ENCODE measurements at places on chromosomes 3 and 15.

DNA sequence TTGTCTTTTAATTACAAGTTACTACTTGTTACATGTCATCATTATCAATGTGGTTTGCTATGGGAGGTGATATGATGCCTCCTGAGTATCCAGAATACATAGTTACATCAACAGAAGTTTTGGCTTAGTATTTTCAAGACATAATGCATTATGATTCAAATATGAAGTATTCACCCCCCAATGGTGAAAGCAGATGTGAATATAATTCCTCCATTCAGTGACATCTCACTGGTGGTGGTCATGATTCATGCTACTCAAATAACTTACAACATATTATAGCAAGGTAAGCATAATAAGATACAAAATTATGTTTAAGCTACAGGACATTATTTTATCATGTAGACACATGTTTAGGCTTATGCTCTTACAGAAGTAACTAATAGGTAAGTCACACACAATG is 34.9 kb upstream of the TTBK2 start:
- no peak for DNase-seq

DNA sequence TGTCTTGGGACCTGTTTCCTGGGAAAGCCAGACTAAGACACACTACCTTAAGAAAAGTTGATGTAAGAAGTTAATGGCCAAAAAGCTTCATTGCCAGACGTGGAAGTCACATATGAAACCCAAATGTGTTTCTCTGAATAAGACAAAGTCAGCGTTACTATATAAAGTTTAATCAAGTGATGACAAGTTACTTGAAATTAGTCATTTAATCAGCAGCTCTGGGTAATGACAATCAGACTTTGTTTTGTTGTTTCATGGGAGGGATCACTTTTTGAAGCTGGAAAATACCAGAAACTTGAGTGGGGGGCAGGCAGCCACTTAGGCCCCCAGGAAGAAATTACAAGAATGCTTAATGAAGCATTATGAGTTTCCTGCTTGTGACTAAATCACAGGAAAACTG is 218.6 kb downstream of the PTPRG start:
- no peak for DNase-seq

GRCh38 chr3:184609476-184610244 is 48.1 kb downstream of the EPHB3 start:
- no peak for DNase-seq

GRCh38 chr3:149648525-149648924 is 9.3 kb downstream of the WWTR1 start:
- no peak for DNase-seq

DNA sequence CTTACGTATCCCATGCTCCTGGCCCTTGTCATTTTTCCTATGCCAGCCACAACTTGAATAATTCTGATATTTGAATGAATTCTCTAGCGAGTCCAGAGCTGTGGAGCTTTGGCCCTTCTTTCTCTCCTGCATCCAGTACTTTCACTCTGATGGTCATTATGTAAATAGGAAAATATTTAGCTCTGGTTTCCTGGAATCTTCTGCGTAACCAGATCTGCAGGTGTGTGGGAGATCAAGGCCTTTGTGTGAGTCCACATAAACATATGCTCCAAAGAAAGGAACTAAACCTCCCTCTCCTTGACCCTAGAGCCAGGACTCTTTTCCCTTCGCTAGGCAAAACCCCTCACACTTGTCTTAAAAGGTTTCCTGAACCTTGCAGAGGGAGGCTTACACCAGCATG is 132.5 kb upstream of the THBS1 start:
- DNase-seq: no peak

DNA sequence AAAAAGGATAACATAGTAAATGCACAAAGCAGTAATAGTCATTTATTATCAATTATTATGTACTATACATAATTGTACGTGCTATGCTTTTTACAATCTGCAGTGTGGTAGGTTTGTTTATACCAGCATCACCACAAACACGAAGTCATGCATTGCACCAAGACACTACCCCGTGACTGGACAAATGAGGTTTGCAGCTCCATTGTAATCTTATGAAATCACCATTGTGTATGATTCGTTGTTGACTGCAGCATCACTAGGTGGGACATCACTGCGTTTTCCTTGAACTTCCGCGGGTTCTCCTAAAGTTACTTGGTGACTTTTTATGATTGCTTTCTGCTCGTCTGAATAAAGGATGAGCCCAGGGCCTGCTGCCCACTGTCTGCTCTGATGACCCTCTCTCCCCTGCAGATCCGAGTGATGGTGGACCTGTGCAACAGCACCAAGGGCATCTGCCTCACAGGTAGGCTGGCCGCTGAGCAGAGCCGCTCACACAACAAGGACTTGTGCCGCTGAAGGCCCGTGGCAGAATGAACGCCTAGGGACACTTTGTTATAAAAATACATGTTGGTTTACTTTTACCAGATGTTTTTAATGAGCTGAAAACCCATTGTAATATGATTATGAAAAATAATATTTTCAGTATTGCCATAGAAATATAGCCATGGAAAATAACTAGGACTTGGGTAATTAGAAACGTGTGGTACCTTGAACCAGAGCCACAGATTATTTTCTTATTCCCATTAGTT is 35.8 kb downstream of the GLDN start:
- no peak for DNase-seq

DNA sequence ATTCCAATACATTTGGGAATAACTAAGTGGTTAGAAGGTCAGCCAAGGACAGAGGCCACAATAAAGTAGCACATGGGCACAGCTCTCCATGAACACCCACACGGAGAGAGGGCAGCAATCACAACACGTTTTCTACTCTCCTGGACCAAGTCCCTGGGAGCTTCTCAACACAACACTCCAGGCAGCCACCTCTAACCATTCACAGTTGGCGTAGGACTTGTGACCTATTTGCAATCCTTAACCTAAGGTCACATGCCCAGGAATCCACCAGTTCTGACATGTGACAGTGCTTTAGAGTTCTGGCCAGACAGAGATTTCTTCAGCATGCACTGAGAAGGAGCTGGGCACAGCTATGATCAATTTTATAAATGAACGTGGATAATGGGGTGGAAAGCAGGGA is 280.8 kb downstream of the SHQ1 start:
- DNase-seq: no peak

- no peak for DNase-seq
These were observed 36.1 kb upstream of the PLSCR5 start for GRCh38 chr3:146640955-146641867.

GRCh38 chr3:57464011-57464410 is 80.1 kb downstream of the DNAH12 start:
- DNase-seq: no peak

- no peak for DNase-seq
These were observed 133.4 kb upstream of the WNT5A start for GRCh38 chr3:55620351-55621025.

- DNase-seq: no peak
These were observed 66.9 kb downstream of the BFSP2 start for GRCh38 chr3:133466531-133467386.

DNA sequence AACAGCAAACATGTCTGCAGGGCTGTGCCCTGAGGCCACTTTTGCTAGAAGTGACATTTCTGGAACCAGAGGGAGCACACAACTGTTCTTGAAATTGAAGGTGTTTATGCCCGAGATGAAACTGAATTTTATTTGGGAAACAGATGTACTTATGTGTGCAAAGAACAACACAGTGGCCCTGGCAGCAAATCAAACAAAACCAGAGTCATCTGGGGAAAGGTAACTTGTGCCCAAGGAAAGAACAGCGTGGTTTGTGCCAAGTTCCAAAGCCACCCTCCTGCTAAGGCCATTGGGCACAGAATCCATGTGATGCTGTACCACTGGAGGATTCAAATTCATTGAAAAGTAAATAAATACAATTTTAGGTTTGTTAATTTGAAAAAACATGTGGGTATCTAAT is 31.2 kb upstream of the RARRES1 start:
- DNase-seq: no peak

GRCh38 chr3:189999718-190000117 is 121.0 kb downstream of the P3H2 start:
- no peak for DNase-seq

DNA sequence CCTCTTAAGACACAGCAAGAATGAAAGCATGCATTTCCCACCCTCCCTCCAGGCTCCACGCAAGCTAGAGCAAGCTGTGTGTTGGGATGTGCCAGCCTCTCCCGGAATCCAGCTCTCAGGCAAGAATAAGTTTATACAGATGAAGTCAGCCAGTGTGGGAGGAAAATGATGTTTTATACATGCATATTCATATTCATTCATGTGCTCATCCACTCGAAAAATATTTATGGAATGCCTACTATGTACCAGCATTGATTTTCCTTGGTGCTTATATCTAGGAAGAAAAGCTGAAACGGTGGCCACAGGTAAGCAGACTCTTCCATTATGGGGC is 62.7 kb downstream of the KLHL6 start:
- no peak for DNase-seq

GRCh38 chr15:79160211-79160610 is 69.6 kb upstream of the RASGRF1 start:
- no peak for DNase-seq

All from stimulated activated naive CD8-positive, alpha-beta T cell treated with anti-CD3 and anti-CD28 coated beads, Interleukin-15, Interleukin-2, amounts not matched to agents 100 U/mL and 50 U/mL, for 24 hours (primary cell).